ENCODE measurements at places on chromosomes 6 and 20.

GRCh38 chr20:47102629-47103028, 208.0 kb downstream of the EYA2 start:
- no peak for DNase-seq

DNA sequence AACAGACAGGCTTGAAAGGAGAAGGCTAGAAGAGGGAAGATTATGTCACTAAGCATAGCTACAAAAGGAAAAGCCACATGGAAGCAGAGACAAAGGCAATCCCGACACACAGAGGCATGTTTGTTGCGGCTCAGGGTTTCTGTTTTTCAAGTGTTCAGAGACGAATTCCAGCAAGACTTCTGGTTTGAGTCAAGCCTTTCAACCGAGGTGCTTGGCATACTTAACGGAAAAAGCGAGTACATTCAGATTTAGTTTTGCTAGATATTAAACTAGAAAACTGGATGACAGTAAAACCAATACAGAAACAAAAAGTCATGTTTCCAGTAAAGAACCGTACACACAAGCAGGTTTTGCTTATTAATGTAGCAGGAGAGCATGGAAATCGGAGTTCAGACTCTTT, 27.2 kb downstream of the MCUR1 start:
- no peak for DNase-seq

DNA sequence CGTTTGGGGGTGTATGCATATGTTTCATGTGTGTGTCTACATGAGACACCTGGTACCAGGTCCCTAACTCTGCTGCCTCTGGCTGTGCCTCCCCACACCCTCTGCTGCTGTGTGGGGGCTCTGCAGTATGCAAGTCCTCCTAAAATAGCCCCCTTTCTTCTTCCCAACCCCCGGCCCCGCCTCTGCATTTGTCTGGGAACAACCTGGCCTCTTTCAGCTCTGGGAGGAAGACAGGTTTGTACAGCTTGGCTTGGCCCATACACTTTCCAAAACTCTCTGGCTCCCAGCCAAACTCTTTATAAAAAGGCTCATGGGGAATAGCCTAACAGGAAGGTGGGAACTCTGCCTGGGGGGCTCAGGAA, 27.1 kb upstream of the EMILIN3 start:
- peak; percentile 92 for DNase-seq

DNA sequence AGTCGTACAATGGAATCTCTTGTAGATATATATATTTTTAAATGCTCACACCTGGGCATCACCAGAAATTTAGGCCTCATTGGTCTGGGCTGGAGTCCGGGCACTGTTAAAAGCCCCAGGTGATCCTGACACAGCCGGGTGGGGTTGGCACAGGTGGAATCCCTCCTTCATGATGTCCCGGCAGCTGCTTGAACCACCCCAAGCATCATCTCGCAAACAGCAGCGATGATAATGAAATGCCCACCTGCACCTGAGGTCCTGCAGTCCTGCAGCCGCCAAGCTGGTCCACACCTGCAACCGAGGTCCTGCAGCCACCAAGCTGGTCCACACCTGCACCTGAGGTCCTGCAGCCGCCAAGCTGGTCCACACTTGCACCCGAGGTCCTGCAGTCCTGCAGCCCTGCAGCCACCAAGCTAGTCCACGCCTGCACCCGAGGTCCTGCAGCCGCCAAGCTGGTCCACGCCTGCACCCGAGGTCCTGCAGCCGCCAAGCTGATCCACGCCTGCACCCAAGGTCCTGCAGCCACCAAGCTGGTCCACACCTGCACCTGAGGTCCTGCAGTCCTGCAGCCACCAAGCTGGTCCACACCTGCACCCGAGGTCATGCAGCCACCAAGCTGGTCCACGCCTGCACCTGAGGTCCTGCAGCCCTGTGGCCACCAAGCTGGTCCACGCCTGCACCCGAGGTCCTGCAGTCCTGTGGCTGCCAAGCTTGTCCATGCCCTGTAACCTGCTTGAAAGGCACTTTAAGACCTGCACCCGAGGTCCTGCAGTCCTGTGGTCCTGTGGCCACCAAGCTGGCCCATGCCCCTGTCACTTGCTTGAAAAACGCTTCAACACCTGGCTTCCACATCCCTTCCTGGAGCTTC, 261.2 kb downstream of the DLL1 start:
- DNase-seq: no peak

DNA sequence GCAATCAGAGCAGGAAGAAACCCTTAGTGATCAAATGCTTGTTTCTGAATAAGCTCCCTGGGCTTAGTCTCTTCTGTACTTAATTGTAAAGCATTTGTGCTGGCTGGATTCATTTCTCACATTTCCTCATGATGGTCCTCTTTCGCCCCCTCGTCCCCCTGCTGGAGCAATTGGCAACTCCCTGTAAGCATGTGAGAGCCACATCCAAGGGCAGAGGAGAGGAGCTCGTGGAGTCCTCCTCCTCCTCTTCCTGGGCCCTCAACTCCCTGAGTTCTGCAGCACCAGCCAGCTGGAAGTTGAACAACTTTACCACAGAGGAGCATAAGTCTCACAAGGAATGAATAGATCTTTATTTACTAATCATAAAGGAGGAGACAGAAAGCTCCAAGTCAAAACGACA, 12.6 kb downstream of the ANKEF1 start:
- DNase-seq: no peak

GRCh38 chr6:43687437-43688347, at the start of gene MRPS18A:
MRPS18A (minus strand) TSS chr6:43687791; CDS start chr6:43687779, 12 bp downstream.
- peak; percentile 90 for DNase-seq

DNA sequence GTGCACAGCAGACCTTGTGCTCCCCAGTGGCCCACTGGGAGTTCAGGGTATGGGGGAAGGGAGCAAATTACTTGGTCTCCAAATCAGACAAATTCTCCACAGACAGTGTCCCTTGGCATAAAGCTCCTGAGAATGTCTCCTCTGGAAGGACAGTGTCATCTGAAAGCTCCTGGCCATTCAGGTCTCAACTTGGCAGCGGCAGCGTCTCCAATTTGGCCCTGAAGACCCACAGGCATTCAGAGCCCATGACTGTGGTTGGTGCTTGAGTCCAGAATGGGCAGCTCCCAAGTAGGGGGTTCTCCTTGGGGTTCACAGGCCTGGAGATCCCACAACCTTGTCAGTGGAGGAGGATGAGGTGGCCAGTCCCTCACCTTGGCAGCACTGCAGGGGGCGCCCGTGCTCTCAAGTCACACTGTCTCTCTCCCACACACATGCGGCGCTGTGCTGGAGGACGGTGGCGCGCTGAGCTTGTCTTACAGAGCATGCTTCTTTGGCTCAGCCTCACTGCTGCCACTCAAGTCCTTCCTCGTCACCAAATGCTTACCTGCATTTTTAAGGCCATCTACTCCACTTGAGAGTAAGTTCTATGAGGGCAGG, 20.7 kb downstream of the DYNLRB1 start:
- peak; percentile 82 for DNase-seq

GRCh38 chr6:168574699-168575195, 133.8 kb downstream of the SMOC2 start:
- DNase-seq: no peak

GRCh38 chr20:50420380-50420779, 89.8 kb upstream of the PTPN1 start:
- no peak for DNase-seq

DNA sequence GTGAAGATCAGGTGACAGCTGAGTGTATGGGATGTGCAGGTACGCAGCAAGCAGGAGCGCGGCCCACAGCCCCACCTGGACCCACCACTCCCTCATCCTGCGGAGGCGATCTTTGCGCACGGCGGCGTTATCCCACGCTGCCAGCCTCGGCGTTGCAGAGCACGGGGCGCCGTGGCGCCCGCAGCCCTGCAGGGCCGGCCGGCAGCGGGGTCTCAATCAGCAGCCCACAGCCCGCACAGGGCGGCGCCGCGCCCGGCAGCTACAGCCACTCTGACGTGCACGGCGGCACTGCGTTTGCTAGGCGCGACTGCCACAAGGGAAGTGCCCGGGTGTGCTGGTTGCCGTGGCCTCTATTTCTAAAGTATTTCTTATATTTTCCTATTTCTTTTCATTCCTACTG, 46.9 kb downstream of the LAMA2 start:
- no peak for DNase-seq

DNA sequence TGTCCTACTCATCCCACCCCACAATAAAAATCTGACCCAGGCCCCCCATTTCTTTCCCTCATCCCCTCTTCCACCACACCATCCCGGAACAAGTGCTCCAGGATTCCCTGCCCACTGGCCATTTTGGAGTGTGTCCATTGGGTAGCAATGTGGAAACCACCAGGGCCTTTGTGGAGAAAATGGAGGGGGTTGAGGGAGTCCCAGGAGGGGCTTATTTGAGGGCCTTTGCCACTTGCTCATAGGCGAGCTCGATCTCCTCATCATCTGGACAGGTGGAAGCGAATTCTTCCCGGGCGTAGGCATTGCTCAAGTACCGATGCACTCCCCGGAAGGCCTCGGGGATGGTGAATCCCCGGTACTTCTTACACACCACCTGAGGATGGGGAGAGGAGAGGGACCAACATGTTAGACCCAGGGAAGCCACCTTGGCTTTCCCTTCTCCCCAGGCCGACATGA, 1.6 kb upstream of the DDAH2 start:
- DNase-seq: no peak

GRCh38 chr6:34044945-34045595, 100.8 kb downstream of the GRM4 start:
- DNase-seq: peak; percentile 78

DNA sequence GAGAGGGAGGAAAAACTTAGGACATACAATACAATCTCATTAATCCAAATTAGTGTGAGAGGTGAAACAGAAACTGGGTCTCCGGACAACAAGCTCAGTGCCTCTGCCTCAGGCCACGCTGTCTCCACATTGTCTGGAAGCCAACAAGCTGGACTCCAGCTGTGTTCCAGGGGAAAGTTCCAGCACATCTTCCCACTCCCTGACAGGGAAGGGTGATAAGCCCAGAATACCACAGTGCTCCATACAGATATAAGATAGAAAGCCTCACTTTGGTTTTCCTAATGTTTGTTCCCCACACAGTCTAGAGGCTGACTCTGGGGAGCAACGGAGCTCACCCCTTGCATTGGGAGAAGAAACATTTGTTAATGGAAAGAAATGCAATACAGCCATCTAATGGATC, 117.1 kb upstream of the SPTLC3 start:
- DNase-seq: no peak

DNA sequence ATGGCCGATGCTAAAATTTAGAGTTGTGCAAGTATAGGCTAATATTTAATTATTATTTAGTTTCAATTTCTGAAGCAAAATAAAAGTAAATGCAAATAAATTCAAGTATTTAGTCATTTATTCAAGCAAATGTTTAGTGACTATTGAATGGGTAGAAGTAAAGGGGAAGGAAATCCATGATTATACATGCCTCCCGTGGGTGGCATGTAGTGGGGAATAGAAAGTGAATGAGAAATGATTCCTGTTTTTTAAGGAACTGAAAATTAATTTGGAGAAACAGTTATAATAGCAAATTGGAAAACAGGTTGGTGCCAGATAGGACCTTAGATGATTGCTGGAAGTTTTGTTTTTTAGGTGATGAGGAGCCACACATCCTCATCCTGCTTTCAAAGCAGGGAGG, 35.4 kb downstream of the FAM229B start:
- no peak for DNase-seq

DNA sequence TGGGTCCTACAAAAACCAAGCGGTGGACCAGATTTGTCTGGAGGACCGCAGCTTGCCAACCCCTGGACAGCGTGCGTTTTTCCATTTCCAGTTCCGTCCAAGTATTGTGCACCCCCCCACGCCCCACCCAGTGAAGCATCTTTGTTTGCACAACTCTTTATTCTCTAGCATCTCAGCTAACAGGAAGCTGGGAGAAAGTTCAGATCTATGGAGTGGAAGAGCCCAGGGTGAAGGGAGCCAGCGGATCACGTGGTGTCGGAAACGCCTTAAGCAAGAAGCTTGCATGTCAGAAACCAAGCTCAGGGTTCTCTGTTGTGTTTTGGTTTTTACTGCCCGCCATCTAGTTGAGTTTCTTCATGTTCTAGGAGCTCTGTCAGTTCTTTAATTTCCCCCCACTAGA, 29.9 kb downstream of the ARID1B start:
- no peak for DNase-seq

DNA sequence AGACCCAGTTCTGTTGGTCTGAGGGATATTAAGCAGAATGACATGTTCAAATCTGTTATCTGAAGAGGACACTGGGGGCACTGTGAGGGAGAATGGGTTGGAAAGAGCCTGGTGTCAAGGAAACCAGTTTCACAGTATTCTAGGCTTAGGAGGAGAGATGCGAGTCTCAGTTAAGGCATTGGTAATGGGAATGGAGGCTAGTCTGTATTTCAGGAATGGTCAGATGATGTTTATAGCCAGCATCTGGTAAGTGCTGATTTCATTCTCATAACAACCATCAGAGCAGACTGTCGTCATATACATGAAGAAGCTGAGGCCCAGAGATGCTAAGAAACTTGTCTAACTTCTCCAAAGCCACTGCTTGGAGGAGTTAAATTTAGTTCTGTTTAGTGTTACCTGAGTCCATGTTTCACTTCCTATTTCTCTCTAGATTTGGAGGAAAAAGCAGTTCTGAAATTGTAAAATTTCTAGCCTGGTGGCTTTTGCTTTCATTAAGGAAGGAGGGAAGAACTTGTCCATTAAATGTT, 242.0 kb downstream of the ARID1B start:
- no peak for DNase-seq

DNA sequence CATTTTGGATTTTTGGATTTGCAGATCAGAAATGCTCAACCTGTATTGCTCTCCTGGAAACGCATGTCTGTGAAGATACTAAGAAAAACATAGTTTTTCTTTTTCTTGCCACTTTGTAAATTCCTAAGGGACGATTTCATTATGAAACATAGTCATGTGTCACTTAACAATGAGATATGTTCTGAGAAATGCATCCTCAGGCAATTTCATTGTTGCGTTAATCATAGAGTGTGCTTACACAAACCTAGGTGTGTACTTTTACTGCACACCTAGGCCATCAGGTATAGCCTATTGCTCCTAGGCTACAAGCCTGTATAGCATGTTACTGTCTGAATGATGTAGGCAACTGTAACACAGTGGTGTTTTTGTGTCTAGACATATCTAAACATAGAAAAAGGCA, 13.4 kb upstream of the THEMIS start:
- no peak for DNase-seq

DNA sequence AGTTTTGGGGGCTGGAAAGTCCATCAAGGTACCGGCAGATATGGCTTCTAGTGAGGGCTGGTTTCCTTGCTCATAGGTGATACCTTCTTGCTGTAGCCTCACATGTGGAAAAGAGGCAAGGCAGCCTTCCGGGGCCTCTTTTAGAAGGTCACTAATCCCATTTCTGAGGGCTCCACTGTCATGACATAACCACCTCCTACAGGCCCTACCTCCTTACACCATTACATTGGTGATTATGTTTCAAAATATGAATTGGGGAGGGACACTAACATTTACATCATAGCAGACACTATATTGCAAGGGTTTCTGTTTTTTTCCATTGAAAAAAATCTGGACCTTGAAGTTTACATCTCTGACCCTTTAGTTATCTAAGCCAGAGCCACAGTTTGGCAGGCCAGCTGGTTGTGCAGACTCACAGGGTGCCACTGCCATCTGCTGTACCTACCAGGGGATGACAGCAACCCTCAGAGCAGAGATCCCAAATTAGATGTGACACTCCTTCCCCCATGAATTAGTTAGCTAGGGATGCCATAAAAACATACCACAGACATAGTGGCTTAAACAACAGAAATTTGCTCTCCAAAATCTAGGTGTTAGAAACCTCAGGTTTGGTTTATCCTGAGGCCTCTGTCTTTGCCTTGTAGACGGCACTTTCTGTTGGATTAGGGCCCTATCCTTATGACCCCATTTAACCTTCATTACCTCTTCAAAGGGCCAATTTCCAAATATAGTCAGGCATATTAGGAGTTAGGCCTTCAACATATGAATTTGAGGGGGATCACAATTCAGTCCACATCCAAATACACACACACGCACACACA, 166.4 kb upstream of the RNF217 start:
- DNase-seq: peak; percentile 55
